ENCODE measurements at places on chromosomes 3 and 15.

DNA sequence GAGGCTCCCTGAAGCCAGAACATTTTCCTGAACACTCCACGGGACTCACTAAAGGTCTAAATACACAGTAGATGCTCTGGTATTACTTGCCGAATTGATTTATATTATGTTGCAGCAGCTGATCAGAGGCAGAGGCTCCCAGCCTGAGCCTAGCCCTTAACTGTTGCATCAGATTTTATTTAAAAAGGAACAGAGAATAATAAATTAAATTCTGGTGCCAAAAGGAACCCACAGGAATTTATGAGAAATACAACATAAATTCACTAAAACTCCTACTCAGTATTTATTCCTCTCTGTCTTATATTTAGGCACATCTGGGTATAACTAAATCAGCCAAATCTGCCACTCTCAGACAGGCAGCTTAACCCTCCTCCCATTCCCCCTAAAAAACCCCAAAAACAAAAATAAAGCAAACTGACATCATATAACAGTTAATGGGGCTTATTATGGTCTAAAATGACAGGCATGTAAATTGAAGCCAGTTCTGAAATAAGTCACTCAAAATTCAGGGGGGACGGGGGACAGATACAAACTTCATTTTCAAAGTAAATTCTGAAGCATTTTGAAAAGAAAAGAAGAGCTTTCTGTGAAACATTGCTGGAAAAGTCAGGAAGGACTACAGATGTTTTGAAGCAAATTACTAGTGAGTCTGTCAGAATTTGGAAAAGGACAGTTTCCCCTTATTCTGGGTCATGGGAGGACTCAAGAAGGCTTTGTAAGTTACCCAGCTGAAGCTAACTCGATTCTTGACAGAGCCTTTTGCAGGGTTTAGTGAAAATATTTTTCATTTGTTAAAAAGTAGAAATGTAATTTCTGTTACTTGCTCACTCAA lies 53.8 kb upstream of the CORO2B start:
- DNase-seq, result no peak

GRCh38 chr15:61564785-61565184 lies 335.7 kb upstream of the RORA start:
- DNase-seq, result no peak

- no peak for DNase-seq
Observed at GRCh38 chr3:169665264-169666075, 2.0 kb upstream of the MECOM start.

DNA sequence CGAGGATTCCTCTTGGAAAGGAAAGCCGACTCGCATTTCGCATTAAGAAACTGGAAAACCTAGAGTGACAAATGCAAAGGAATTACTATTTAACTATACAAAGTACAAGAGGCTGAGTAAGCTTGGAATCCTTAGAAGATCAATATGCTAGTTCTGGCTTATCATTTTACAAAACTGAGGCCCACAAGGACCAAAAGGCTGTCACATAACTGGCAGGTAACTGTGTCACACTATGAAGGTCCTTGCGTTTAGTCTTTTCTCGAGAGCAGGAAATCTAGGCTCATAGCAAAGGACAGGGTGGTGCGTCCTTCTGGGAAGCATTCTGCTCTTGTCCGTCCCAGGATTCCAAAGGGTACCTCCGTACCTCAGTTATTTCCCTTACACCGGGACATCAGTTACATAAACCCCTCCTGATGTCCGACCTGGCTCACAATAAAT lies 629 bp downstream of the RPL24 start:
- no peak for DNase-seq

DNA sequence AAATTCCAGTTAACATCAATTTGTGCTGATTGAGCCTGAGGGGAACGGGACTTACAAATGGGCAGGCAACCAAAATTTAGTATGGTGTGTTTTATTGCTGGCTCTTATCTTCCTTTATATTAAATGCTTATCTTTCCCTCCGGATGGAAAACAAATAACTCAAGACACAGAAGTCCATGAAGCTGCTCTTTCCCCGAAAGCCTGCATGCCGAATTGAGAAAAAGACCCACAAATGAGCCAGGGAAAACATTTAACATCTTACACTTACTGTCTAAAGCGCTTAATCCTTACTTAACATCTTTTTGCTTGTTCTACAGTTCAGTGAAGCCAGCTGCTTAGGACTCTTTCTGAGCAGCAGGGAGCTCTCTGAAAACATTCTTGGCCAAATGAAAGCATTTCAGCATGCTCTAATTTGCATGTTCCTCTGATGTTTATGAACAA lies 49.5 kb downstream of the HEG1 start:
- DNase-seq, result no peak

- DNase-seq, result no peak
Observed at GRCh38 chr3:157618075-157618760, 115.0 kb upstream of the VEPH1 start.

- no peak for DNase-seq
Observed at GRCh38 chr3:14358426-14359211, 43.8 kb upstream of the SLC6A6 start.

GRCh38 chr3:147813256-147813655 lies 404.1 kb downstream of the ZIC1 start:
- no peak for DNase-seq

- DNase-seq, result no peak
Observed at GRCh38 chr3:188899881-188900280, 271.9 kb upstream of the TPRG1 start.

DNA sequence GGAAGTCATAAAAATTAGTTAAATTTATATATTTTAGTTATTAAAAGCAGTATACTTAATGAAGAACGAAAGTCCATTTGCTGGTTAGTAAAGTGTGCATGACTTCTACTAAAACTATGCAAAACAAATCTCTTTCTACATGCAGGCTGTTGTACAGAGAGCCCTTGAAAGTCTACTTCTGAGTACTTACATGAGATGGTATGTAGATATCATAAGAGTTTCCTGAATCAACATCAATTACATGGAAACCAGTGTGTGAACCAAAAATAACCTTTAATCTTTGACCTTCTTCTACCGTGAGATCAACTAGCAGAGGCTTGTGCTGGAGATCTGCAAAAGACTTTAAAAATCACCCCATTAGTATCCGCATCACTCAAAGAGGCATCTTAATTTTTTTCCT lies 42.1 kb upstream of the SLC2A2 start:
- DNase-seq, result no peak

- no peak for DNase-seq
Observed at GRCh38 chr3:56921573-56922453, 120.1 kb upstream of the ARHGEF3 start.

DNA sequence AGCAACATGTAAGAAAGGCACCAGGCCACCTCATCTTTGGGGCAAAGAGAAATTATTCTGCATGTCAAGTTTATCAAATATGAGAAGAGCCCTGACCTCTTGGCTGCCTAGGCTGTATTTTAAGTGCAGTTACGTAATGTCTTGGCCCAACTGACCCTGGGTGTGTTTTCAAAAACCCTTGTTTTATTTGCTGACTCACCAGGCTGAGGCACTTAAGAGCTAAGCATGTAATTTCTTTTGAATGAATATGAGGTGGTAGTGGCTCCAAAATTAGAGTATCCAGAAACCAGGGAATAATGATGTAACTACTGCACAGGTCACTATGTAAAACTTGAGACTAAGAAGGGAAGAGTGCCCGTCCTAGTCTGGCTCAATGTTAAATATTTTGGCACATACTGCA lies 24.3 kb downstream of the PGPEP1L start:
- no peak for DNase-seq

DNA sequence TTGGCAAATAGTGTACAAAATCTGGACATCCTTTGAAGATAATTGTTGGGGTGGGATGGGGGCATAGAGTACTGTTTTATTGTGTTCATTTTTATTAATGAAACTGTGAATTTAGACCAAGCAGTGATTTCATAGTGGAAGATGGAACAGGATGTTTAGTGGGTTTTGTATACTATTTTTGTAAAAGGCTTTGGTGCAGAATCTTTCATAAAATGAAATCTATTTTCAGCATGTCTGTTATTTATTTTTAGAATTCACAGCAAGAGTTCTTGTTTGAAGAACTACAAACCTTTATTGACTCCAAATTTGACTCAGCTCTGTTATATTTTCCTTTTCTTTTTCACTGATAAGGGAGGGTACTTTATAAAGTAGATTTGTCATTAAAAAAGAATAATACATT lies 145.4 kb downstream of the AKAP13 start:
- DNase-seq, result no peak

DNA sequence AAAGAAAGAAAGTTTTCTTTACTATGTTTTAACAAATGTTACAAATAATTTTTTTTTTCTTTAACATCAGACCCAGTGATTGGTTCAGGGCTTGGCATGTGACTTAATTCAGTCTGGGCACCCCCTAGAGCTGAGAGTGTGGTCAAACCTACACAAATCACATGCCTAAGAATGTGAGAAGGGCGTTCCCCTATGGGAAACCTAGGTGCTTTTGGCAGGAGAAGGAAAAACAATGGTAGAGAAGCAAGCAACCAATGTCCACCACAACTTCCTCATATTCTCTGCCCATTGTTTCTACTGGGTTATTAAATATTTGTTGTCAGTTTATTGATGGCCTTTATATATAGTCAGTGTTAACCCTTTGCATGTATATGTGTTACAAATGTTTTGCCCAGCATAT lies 21.4 kb upstream of the PIAS1 start:
- DNase-seq, result no peak

GRCh38 chr3:49780080-49780974 lies 6.0 kb downstream of the IP6K1 start:
- DNase-seq, result no peak

DNA sequence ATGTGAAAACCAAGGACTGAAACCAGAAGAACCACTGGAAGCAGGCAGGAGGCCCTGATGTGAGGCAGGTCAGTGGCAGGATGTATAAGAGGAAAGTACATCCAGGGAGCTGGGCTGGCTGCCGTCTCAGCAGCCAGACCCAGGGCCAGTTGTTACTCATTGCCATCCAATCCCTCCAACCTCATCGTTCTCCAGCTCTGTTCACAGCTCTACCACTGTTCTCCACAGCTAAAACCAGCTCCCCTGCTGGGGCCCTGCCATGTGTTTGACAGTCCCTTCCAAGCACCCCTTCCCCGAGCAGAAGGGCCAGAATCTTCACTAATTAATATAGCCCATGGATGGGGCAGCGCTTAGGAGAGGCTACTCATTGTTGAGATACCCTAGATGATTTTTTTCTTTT lies 206.6 kb downstream of the MECOM start:
- no peak for DNase-seq

DNA sequence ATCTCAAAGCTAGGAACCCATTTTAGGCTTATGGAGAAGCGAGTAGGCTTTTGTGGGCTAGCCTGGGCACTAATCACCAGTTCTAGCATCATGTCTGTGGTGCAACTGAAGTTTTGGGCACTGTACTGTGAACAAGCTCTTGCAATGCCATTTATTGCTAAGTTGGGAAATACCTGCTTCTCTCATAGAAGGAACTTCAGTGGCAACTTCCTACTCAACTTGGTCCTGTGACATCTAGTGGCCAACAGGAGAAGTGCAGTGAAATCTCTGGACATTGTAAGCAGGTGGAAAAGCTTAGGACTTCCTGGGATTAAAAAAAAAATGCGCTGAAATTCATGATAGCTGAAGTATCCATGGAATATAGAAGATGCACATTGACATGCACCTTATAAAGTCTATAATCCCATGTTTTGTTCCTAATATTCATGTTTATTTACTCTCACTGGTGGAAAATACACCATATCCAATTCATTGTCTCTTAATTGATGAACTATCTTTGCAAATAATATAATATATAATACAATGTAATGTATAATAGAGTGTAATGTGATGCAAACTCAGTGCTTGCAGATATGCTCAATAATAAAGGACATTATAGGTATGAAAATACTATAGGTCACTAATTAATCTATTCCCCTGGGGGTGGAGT lies 6.5 kb upstream of the ALDH1A3 start:
- DNase-seq, result no peak

- no peak for DNase-seq
Observed at GRCh38 chr3:46209053-46209452, 940 bp upstream of the CCR1 start.

DNA sequence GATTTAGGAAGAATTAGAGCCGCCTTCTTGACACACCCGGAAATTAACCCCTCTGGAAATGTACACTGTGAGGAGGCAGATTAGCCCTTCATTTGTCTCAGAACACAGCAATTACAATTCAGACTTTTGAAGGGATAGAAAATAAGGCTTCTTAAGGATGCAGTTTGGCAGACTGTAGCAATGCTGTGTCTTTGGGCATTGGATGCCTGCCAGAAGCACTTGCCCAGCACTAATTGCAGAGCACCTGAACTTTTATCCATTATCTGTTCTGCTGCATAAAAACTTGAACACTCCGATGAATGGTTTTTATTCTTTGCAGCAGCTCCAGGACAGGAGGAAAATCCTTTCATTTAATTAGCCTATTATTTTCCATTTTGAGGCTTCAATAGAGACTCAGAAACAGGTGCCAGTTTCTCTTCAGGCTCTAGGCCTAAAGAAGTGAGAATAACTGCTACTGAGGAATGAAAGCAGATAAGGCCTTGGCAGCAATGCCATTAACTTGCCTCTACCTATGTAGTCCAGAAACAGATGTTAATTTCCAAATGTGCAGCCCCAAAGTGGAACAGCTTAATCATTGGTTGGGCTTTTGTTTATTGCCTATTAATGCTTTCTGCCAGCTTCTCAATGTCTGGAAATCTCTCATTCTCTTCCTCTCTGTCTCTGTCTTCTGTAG lies 418.5 kb downstream of the NSUN3 start:
- no peak for DNase-seq

GRCh38 chr3:53729618-53730017 lies 116.6 kb downstream of the CHDH start:
- DNase-seq, result no peak

DNA sequence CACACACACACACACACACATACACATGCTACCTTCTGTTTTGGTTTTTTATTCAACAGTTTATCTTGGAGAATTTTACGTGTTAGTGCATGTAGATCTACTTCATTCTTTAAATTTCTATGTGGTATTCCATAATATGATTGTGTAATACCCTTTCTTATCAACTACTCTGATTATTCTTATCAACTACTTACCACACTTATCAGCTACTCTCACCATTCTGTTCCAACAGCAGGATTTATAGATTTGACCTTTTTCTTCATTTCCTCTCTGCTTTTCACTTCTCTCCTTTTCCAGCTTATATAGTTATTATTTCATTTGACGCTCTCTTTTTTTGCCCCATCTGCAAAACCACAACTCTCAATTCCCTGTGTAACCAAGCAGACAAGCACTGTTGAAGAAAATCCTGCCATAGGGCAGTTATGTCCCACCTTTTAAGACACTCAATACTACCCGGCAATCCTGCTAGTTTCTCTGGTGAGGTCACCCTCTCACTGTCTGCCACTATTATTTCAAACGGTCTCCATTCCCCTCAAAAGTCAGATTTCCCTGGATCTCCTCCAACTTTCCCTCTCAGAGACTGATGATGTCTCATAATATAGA lies 56.9 kb upstream of the SATB1 start:
- DNase-seq, result no peak

Data from stimulated activated CD8-positive, alpha-beta memory T cell treated with anti-CD3 and anti-CD28 coated beads, Interleukin-2, amount 100 ng/mL, for 1 hour (primary cell).